ENCODE measurements at places on chromosomes 11 and 22.
A peak's percentile ranks its signal among the peaks of the same experiment; 100 is the strongest.

- no peak for DNase-seq
Measured at GRCh38 chr11:36193290-36193619, 96.0 kb downstream of the COMMD9 start.

DNA sequence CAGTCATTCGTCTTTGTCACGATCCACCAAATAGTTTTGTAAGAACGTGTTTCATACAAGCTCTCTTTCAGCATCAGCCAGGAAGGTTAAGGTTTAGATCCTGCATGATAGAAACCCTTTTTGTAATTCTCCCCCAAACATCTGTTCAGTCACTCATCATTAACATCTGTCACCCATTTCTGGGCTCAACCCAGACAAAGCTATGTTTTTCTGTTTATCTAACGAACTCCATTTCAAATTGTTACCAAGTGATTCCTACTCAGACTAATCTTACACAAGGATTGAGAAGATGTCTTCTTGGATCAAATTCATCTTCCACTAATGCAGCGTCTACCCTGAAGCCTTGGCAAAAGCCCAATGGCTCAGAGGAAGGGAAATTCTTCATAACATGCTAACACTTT, 58.8 kb downstream of the FZD4 start:
- DNase-seq = no peak

DNA sequence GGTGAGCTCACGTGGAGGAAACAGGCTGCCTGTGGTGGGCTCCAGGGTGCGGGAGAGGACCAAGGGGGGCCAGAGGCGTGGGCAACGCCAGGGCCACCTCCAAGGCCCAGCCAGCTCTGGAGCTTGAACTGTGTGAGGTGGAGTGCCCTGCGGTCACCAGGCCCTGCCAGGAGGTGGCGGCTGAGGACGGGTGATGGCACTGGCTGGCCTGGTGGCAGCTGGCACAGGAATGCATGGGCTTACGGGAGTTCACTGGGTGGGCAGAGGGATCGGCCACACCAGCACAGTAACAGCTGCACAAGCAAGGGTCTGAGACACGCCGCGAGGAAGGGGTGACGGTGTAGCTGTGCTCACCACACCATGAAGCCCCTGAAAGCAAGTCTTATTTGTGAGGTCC, 15.8 kb downstream of the TOLLIP start:
- no peak for DNase-seq

GRCh38 chr11:18277565-18278271, 11.7 kb downstream of the SAA1 start:
- no peak for DNase-seq

DNA sequence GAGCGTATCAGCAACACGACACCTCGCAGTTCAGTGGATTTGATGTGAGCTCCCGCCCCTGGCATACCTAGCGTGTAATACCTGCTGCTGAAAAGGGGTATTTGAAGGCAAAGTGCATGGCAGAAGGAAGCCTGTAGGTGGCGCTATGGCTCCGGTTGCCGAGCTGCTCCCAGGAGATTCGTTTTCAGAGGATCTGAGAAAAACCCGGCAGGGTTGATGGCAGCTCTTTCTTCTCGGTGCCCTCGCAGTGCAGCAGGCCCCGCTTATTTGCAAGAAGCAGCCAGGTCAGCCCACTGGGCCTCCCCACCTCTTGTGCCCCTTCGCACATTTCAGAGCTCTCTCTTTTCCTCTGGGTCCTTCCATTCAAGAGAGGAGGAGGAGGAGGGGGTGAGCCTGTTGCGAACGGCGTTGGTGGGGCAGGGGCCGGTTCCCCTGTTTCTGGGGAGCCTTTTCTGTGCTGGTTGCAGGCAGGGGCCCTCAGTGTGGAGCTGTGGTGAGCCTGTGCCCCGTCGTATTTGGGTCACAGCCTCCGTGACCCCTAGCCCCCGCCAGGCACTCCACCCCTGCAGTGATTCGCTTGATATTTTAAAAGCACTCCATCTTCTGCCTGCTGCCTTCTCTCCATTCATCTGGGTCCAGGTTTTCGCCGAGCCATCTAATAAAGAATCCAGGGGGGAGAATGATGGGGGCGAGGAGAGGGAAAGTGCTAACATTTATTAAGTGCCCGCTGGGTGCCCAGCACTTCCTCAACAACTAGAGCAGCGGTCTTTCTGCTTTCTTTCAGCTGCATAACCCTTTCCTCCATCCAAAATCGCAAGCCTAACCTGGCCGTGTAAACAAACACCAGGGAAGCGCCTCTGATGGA, 85.3 kb upstream of the SYT13 start:
- peak; percentile 95 for DNase-seq

DNA sequence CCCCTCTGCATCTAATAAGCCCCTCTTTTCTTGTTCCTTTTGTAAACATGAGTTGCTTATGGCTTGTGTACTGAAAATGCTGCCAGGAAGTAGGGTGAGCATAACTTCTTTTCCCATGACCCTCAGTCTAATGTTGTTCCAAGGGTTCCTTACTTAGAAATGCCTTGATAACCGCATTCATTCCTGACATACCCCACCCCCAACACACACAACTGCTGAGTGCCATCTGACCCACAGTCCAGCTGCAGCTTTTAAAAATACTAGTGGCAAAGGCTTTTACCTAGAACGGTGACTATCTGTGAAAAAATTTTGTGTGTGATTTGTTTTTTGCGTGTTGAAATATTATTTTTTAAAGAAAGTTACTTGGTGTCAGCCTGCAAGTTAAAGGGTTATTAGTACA, 52.6 kb downstream of the ARHGAP42 start:
- no peak for DNase-seq

DNA sequence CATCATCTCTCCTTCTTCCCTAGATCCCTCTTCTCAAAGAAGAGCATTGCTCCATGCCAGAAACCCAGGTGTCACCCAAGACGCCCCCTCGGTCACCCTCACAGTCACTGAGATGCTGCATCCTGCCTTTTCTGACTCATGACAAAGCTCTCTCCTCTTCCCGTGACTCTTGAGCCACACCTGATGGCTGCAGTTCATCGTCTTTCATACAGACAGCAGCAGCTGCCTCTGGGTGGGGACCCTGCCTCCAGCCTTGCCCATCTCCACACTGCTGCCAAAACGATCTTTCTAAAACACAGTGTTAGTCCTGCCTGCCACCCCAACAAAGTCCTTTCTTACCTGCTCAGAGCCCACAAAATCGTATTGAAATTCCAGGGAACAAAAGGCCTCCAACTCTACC, 44.8 kb downstream of the BUD13 start:
- no peak for DNase-seq

- peak; percentile 0 for DNase-seq
Measured at GRCh38 chr22:50696799-50697561, 24.4 kb downstream of the SHANK3 start.

GRCh38 chr11:34124885-34125668, 19.6 kb downstream of the NAT10 start:
- DNase-seq = no peak

- DNase-seq = no peak
Measured at GRCh38 chr22:44640618-44641155, 61.3 kb upstream of the PRR5 start.

DNA sequence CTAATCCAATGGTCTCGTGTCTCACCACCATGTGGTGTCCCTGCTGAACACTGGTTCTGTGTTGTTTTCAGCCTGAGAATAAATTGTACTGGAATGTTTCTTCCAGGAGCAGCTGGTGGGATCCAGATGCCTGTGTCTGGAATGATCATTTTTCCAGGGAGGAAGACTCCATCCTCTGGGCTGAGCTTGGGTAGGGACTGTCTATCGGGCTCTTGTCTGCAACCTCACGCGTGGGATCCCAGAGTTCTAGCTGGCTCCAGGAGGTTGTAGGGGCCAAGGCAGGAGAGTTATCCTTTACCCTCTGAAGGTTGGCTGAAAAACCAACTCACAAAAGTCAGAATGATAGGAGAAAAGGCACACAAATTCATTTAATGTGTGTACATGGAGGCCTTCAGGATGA, 144.1 kb upstream of the B3GAT1 start:
- DNase-seq = no peak

DNA sequence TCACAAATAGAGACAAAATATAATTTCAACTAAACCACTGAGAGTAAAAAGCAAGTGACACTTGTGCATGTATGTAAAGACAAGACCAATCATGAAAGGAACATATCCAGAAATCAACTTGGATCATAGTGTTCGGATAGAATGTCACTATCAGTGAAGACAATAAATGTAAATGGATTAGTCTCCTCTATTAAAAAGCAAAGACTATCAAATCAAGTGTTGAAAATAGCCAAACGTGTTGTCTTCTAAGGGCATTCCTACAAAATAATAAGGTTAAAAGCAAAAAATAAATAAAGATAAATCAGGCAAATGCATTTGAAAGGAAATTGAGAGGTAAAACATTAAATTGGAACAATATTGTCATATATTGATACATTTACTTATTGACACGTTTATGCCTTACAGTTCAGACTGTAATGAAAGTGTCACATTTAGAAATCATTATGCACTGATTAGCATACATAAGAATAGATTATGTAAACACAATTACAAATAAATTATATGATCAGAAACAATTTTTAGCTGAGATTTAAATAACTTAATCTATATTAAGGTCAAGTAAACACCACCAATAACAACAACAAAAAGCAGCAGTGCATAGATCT, 1100.1 kb downstream of the BRD1 start:
- DNase-seq = no peak

- DNase-seq = no peak
Measured at GRCh38 chr11:101516546-101516945, 67.3 kb downstream of the TRPC6 start.

- DNase-seq = peak; percentile 19
Measured at GRCh38 chr11:15969281-15969680, 387.1 kb downstream of the SOX6 start.

GRCh38 chr11:133531458-133531857, 843 bp downstream of the OPCML start:
- DNase-seq = no peak

DNA sequence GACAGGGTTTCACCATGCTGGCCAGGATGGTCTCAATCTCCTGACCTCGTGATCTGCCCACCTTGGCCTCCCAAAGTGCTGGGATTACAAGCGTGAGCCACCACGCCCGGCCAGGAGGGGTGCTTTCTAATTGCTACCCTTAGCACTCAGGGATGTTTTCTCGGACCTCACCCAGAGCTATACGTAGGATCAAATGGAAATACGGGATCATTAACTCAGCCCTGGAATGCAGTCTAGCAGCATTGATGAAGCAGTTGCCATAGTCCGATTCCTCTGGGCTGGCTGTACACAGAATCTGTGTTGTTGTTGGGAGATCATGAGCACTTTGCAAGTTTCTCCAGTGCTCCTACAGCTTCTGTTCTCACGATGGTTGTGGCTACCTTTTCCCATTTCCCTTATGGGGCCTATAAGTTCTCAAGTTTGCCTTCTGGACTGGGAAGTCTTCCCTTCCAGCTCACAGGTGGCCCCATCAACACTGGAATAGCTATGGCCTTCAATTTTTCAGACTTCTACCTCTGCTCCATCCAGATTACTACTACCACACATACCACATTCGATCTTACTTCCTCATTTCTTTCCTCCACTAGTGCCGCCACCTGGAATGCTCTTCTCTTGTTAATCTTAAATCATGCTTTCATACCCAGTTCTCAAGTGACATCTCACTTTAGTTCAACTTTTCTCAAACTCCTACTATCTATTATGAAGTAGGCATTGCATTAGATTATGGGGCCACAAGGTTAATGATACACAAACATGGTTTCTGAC, 16.1 kb upstream of the PCF11 start:
- DNase-seq = no peak

GRCh38 chr11:16002942-16003341, 353.4 kb downstream of the SOX6 start:
- DNase-seq = no peak

GRCh38 chr11:83643115-83643514, 356.9 kb upstream of the CCDC90B start:
- no peak for DNase-seq

GRCh38 chr11:123742031-123742723, 717 bp upstream of the ZNF202 start:
- DNase-seq = peak; percentile 75

- no peak for DNase-seq
Measured at GRCh38 chr11:132719684-132720083, 812.6 kb downstream of the OPCML start.

DNA sequence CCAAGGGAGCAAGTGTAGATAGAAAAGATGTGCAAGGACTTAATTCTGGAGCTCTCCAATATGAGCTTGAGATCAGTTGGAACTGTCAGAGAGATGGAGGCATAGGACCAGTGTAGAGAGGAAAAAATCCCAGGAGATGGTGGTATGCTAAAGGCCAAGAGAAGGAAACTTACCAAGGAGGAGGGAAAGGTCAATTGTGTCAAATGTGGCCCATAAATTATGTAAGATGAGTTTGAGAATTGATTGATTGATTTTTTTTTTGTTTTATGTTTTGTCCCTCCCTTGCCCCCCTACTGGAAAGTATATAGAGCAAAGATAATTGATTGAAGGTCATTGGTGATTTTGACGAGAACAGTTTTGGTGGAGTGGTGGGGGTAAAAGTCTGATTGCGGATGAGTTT, 2.8 kb upstream of the USP2 start:
- DNase-seq = no peak

DNA sequence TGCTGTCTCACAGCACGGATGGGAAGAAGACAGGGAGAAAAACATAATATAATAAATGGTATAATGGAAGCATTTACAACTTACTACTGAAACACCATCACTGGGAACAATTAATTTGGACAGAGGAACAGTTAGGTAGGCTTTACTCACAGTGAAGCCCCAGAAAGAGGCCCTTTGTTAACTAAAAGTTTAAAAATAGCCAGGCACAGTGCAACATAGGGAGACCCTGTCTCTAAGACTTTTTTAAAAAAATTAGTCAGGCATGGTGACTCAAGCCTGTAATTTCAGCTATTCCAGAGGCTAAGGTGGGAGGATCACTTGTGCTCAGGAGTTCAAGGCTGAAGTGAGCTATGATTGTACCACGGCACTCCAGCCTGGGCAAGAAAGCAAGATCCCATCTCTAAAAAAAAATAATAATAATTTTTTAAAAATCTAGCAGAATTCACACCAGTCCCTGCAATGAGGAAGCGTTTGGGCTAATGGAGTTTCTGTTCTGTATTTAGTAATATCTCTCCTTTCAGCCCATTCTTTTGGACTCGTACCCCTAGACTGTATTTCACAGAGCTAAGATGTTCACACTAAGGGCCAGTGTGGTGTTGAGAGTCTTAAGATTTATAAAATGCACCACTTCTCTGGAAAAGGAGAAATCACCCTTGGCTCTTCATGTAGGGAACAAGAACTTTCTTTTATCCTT, 275.5 kb downstream of the SOX6 start:
- DNase-seq = no peak

DNA sequence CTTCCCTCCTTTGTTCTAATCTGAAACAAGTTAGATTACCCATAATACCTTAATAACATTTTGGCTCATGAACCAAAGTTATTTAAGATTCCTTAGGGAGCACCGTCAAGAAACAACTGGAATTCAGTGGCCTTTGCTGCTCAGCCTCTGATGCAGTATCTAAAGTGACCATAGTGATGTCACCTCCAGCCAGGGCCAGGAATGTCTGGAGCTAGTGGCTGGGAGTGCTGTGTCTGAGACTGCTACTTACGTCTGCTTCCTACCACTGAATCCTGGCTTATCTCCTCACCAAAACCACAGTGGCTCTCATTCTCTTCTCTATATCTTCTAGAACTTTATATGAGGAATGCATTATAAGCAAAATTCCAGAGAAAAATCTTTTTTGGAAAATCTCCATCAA, 658.0 kb downstream of the DLG2 start:
- DNase-seq = no peak

All from DMS79 treated with DMSO at 0.1 percent for 48 hours (cell line).